ENCODE measurements at places on chromosomes 2 and 18.

DNA sequence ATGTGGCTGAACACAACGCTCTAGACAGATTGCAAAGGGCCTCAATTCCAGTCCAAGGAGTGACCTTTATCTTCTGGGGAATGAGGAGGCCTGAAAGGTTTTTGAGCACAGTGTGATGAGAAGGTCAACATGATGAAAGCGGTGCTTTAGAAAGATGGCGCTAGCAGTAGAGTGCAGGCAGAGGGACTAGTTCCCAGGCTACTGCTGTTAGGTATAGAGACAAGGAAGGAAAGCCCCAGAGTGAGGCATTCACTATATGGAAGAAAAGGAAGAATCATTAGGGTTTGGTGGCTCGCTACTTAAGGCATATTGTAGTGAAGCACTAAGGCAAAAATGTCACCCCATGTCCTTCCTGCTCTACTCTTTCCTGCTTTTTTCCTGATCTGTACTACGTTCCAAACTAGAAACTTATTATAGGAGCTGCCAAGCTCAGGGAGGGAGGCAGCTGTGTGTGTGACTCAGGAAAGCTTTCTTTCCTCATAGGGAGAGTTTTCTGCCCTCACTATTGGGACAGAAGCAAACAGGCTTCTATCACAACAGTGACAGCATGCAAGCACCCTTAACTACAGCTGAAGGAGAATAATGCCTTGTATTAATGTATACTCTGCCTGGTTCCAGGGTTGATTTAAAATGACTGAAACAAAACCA lies 160.8 kb upstream of the CAVIN2 start:
- no peak for DNase-seq

DNA sequence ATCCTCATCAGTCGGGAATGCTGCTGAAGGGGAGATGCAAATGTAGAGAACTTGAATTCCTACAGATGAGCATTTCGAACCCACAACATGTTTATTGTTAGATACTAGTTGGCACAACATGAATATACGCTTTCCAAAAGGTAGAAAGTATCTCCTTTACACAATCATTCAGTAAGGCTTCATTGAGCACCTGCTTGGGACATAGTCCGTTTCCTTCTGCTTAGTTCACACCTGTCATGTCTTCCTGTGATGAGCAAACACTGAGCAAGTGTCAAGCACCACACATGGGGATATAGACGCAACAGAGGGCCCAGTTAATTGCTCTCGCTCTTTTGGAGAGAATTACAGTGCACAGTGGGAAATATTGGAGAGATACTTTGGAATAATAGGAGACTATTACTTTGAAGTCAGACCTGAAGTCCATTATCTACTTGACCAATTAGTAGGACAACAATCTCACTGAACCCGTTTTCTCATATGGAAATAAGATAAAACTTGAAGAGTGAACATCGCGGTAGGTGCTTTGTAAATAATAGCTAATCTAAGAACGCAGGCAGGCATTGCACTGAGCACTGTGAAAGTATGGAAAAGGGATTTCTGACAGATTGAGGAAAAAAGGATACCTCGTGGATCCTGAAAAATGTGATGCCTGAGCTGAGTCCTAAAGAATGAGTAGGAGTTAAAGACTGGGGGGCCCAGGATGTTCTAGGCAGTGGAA lies 1.2 kb downstream of the CPSF3 start:
- no peak for DNase-seq

DNA sequence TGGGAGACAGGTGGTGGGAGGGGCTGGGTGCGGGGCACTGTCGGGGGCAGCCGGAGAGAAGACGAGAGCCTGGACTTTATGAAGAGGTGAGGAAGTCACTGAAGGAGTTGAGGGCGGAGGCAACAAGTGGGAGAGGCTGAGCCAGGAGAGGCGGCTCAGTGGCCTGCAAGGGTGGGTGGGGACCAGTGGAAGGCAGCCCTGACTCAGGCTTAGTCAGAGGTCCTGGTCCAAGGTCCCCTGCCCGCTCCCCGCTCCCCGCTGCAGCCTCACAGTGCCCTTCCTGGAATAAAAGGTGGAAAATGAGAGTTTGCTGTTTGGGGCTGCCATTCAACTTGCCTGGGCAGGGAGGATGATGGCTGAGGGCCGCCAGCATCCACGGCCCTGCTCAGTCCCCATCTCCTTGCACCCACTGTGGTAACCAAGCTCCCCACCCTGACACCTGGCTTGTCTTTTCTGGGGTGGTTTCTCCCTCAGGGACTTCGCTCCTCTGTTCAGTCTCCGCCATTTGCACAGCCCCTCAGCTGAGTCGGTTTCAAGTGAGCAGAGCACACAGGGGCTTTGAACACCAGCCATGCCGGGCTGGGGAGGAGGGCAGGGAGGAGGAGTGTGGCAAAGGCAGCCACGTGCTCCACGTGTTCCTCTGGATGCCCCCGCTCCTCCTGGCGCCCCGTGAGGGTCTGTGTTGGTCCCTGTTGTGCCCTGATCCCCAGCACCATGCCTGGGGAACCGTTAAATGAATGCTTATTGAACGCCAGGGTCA lies 13.7 kb upstream of the RALB start:
- DNase-seq: no peak

DNA sequence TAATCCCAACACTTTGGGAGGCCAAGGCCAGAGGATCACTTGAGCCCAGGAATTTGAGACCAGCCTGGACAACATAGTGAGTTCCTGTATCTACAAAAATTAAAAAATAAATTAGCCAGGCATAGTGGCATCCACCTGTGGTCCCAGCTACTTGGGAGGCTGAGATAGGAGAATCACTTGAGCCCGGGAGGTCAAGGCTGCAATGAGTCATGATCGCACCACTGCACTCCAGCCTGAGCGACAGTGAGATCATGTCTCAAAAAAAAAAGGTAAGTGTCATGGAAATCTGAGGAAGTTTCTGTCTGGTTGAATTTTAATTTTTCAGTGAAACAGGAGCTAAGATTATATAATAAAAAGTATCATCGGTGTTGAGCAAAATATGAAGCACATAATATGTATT lies 2.5 kb upstream of the C2orf15 start:
- no peak for DNase-seq

- no peak for DNase-seq
Measured at GRCh38 chr2:89833780-89834117, 1142.3 kb downstream of the RPIA start.

- no peak for DNase-seq
Measured at GRCh38 chr2:232587512-232587911, 37.0 kb downstream of the EIF4E2 start.

DNA sequence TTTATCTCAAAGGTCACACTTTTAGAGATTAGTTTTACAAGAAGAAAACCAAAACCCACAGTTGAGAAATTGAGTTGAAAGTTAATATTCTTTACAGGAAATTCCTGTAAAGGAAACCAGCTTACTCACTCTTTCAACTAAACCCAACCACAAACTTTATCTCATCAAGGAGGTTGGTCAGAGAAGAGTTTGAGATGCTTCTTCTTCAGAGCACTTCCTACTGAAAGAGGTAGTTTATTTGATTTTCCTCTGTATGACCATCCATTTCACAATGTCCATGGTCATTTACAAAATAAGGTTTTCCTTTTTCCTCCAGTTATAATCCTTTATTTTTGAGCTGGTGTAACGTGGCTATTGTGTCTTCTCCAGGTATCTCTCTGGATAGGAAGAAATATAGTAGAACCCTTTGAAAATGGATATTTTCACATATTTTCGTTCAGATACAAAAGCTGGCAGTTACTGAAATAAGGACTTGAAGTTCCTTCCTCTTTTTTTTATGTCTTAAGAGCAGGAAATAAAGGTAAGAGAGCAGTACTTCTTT lies 4.5 kb upstream of the IL18RAP start:
- no peak for DNase-seq
